ENCODE measurements at places on chromosomes 4 and X. TPM values are rescaled to one million over a fixed set of nuclear protein-coding genes. Genes with fewer than 3 reads are reported as not detected.

Gene STEEP1
- 39.2 TPM for total RNA-seq

Gene COL4A6
- total RNA-seq, result 2.1 TPM

Gene DDX53
- total RNA-seq, result not detected

Gene IGSF1
- not detected for total RNA-seq

Gene TACR3
- total RNA-seq, result not detected

Gene GIMD1
- not detected for total RNA-seq
